ENCODE measurements at places on chromosomes 7 and 10.

DNA sequence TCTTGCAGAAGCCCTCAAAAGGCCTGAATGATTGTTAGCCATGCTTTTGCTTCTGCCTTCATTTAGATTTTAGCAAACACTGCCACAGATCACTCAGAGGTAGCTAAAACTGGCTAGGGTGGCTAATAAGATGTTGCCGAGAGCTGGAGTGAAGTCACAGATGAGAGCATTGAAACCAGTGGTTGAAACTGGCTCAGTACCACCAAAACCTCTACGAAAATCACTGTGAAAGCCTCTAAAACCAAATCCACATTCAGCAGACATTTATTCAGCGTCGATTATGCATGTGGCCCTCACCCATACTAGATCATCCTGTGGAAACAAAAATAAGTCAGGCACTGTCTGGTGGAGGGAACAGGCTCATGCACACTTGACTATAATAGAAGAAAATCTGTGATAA is 50.8 kb downstream of the PIK3CG start:
- no peak for DNase-seq

GRCh38 chr10:31209478-31209877 is 109.5 kb upstream of the ZEB1 start:
- no peak for DNase-seq

DNA sequence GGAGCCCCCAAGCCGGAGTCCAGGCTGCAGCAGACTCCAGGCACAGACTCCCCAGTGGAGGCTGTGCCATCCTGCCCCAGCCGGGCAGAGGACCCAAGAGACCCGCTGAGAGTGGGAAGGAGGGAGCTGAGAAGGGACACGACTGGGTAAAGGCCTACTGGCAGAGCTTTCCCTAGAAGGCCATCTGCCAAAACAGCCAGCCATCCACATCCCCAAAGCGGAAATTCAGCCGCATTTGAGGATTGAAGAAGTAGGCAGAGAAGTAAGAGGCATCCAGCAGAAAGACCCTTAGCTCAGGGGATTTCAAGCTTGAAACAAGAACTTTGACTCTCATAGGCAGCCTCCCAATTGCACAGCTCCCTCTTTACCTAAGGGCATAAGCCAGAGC is 857 bp downstream of the CPXM2 start:
- DNase-seq = no peak

GRCh38 chr10:114172776-114173602 is 1.0 kb downstream of the CCDC186 start:
- DNase-seq = no peak

- DNase-seq = no peak
Observed at GRCh38 chr7:71034243-71034642, 97.7 kb upstream of the GALNT17 start.

DNA sequence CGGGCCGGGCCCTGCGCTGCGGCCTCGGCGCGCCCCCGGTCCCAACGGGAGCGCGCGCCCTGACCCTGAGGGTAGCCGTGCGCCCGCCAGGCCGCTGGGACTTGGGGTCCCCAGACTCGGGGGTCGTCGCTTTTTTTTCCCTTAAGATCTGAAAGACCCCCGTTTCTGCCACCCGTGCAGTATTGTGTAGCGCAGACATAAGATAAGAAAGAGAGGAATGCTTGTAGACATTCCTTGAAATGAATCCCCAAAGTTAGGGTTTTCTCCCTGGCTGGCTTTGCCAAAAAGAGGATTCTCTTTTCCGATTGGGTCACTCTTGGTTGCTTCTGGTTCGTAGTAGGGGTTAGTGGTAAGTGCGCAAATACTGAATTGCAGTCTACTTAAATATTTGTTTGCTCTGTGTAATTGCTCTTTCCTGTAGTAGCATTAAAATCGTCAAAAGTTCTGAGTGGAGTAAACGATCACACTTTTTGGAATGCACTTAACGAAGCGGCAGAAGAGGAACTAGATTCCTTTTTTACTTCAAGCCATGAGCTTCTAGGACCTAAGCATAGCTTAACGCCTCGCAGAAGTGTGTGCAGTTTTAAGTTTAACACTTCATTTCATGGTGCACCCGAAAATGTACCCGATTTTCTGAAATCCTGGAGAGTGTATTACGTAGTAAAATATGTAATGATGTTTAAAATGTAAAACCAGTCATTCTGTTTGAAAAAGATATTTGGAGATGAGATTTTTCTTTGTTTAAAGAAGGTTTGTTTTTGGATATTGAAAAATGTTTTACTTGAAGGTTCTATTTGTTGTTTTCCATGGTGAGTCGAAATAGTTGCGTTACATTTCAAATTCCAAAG is 1.3 kb downstream of the CUL1 start:
- no peak for DNase-seq

GRCh38 chr7:32215697-32216096 is 145.5 kb upstream of the PDE1C start:
- DNase-seq = no peak

DNA sequence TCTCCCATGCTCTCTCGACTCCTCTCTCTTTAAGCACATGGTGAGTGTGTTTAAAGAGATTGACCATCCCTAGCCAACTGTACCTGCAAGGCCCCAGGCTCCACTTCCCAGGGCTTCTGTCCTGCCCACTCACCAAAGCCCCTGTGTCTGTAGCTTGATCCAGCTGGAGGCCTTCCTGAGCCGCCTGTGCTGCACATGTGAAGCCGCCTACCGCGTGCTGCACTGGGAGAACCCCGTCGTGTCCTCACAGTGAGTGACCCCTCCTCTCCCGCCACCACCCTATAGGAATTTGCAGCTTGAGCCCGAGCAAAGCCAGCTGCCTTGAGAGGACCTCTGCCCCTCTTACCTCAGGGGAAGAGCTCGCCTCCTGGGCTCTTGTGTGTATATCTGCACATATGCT is 11.2 kb downstream of the ZFYVE27 start:
- no peak for DNase-seq

GRCh38 chr7:154916381-154916780 is 86.5 kb downstream of the PAXIP1 start:
- no peak for DNase-seq

DNA sequence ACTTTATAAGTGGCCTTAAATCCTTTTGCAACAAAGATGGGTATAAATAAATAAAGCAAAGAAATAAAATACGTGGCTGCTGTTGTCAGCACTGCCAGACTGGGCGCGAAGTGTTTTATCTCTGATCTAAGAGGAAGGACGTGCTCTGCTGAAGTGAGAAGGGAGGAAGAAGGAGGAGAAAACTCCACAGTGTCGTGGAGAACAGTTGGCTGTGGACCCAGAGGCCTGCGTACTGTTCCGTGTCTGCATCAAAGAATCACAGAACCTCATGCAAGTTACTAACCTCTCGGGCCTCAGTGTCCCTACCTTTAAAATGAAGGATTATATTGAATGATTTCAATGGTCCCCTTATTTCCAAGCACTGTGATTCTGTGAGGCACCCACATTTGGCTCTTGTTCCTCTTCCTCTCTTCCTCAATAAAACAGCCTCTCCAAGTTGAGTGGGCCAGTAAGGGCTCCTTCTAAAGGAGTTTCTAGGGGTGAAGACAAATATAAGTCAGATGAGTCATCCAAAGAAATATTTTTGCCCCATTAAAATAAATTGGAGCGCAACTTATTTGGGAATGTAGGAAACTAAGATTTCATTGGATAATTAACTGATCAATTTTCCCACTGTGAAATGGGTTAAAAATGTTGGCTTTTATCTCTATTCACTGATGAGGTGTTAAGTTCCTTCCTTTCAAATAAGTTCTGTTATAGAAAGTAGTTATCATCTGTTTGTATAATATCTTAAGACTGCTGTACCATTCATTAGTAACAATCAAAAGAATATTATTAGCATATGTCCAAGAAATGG is 126.9 kb upstream of the EFCAB10 start:
- DNase-seq = no peak

GRCh38 chr10:59900048-59900727 is 6.2 kb downstream of the CCDC6 start:
- DNase-seq = no peak

GRCh38 chr10:55410415-55410885 is 609.4 kb upstream of the PCDH15 start:
- no peak for DNase-seq

DNA sequence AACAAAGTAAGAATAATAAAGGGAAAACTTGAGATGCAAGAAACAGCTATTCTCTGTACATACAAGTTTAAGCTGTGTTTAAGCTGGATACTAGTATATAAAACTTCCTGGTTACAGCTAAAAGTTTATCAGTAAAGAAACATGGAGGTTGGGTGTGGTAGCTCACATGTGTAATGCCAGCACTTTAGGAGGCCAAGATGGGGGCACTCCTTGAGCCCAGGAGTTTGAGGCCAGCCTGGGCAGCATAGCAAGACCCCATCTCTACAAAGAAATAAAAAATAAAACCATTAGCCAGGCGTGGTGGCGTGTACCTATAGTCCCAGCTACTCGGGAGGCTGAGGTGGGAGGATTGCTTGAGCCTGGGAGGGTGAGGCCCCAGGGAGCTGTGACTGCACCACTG is 3.2 kb downstream of the RSU1 start:
- no peak for DNase-seq

- DNase-seq = no peak
Observed at GRCh38 chr7:85154282-85154937, 32.4 kb downstream of the SEMA3D start.

DNA sequence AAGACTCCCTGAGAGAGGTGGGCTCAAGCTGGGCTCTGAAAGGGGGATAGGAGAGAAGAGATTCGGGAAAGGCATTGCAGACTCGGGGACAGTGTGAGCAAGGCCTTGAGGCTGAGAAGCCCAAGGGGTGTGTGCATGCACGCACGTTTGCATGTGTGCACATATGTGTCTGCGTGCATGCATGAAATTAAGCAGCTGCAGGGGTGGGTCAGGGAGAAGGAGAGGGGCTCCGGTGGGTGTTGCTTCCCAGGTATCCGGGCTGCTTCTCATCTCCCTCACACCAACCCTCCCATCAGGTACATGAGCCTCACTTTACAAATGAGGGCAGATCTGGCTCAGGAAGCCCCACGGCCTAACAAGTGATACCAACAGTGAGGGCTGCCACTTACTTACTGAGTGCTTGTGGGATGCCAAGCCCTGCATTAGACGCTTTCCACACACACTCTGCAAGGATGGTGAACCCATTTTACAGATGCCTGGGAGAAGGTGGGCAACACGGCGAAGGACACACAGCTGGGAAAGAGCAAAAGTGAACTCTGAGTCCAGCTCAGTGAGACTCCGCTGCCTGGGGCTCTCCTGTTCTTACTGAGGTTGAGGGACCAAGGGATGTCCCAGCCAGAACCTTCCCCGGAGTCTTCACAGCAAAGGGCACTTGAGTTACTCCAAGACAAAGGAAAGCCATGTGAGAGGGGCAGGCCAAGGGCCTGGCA is 26.4 kb downstream of the ZCCHC24 start:
- no peak for DNase-seq

GRCh38 chr7:114048386-114049235 is 129.8 kb upstream of the PPP1R3A start:
- no peak for DNase-seq

- no peak for DNase-seq
Observed at GRCh38 chr7:96284835-96285234, 37.1 kb downstream of the SLC25A13 start.

DNA sequence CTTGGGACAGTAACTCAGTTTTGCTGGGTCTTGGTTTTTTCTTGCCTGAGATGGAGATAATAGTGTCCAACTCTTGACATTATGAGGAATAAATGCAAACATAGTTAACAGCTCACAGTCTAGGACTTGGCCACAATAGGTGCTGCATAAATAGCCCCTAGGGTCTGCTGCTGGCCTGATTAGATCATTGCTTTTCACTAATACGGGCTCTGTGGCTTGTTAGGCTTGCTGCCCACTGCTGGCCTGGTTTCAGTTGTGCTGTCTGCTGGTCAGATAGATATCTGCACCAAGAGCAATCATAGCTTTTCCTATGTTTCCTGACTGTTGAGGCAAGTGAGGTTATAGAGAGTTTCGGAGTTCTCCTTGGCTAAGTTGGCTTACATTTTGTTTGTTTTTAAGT is 246.1 kb downstream of the DNAJB9 start:
- DNase-seq = no peak

DNA sequence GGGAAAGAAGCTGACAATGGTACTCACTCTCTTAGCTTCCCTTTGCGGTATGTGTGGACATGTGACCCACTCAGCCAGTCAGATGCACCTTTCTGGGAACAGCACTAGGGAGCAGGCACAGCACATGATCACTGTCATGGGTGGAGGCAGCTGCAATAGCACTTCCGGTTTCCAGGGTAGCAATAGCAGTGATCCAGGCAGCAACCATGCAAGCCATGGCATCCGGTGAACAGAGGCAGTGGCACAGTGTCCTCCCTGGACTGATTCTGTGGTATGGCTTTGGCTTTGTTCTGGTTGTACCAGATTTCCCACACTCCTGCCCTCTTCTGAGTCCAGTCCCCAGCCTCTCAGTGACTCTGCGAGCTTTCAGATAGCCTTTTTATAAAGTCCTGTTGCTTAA is 86.8 kb upstream of the NAMPT start:
- DNase-seq = no peak

GRCh38 chr10:6574664-6575176 is 5.4 kb downstream of the PRKCQ start:
- no peak for DNase-seq

GRCh38 chr7:116075351-116076145 is 45.0 kb upstream of the TFEC start:
- DNase-seq = no peak

DNA sequence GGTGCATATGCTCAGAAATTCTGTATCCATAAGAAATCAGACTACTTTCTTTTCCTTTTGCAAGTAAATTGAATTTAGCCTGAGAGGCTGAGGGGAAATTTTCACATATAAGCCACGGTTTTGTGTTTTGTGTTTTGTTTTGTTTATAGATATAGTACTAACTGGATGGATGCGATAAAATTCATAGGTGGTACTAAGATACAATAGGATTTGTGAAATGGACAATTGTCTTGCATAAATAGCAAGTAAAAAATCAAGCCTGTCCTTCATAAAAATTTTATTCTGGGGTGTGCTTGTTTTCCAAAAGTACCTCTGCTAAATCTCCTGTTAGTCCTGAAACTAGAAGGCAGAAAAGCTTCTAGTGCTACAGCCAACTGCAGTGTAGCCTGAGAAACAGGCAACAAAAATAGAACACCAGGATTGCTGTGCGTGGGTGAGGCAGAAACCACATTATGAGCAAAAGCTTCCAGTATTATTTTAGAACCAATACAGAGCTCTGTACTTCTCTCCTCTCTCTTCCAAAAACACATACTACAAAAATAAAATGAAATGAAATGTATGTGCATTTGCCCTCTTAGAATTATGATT is 634 bp upstream of the HDAC9 start:
- no peak for DNase-seq

DNA sequence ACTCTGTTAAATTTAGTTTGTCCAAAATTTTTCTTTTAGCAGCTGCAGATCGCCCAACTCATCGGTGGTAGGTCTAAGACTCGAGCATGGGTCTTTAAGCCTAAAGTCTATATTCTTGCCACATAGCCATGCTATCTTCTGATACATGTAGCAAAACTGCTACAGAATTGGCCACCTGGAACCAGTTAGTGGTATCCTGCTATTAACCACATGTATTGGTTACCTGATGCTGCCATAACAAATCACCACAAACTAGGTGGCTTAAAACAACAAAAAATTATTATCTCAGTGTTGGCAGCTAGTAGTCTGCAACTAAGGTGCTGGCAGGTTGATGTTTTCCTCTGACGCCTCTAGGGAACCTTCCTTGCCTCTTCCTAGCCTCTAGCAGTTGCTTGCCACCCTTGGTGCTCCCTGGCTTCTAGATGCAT is 96.7 kb upstream of the PIK3CG start:
- DNase-seq = no peak

GRCh38 chr7:70349031-70349430 is 750.8 kb downstream of the AUTS2 start:
- DNase-seq = no peak

GRCh38 chr7:91247500-91247899 is 16.7 kb upstream of the FZD1 start:
- DNase-seq = no peak
